Sigmoid colon (tissue), 7 donors: ENCODE measurements at places on chromosomes 1 and 21. TPM values are rescaled to one million over a fixed set of nuclear protein-coding genes. Genes with fewer than 3 reads are reported as not detected.

- DNase-seq: no peak
Measured at GRCh38 chr1:109762039-109762585, 1.6 kb downstream of the EPS8L3 start.

The RYR2 gene
- total RNA-seq: 6.1 TPM

GRCh38 chr1:34005309-34005708, 141.4 kb downstream of the HMGB4 start:
- no peak for DNase-seq

The AHCTF1 gene
- total RNA-seq: 61.8 TPM

DNA sequence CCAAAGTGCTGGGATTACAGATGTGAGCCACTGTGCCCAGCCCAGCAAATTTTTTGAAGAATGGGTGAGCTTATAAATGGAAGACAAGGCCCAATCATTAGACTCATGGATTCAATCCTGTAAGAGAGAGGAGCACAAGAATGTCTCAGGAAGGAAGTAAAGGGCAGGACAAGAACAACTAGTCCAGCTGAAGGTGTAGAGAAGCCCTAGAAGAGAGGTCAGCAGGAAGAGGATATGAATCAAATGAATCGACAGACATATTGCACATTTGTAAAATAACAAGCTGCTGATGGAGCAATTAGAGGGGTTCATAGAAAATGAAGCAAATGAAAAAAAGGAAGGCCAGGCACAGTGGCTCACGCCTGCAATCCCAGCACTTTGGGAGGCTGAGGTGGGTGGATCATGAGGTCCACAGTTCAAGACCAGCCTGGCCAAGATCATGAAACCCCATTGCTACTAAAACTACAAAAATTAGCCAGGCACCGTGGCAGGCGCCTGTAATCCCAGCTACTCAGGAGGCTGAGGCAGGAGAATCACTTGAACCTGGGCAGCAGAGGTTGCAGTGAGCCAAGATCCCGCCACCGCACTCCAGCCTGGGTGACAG, 74.9 kb downstream of the MIS18A start:
- DNase-seq: no peak

GRCh38 chr1:179953974-179954492, 577 bp upstream of the CEP350 start:
- DNase-seq: peak; percentile 65

DNA sequence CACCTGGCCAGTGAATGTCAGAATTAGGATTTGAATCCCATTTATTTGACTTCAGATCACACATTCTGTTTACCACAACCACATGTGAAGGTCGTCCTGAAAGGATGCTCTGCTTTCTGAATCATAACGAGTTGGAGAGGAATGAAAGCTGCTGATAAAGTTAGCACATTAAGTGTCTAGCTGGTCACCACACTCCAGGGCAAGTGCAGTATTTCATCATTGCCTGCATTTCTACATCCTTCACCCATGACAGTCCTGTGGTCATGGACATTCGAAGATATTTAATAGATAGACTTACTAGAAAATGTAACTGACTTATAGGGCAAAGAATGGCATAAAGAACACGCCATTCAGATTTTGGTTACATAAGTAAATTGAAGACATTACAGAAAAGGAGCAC, 52.7 kb upstream of the ST6GALNAC3 start:
- no peak for DNase-seq

- no peak for DNase-seq
Measured at GRCh38 chr21:44524414-44525371, 15.3 kb downstream of the KRTAP10-1 start.

DNA sequence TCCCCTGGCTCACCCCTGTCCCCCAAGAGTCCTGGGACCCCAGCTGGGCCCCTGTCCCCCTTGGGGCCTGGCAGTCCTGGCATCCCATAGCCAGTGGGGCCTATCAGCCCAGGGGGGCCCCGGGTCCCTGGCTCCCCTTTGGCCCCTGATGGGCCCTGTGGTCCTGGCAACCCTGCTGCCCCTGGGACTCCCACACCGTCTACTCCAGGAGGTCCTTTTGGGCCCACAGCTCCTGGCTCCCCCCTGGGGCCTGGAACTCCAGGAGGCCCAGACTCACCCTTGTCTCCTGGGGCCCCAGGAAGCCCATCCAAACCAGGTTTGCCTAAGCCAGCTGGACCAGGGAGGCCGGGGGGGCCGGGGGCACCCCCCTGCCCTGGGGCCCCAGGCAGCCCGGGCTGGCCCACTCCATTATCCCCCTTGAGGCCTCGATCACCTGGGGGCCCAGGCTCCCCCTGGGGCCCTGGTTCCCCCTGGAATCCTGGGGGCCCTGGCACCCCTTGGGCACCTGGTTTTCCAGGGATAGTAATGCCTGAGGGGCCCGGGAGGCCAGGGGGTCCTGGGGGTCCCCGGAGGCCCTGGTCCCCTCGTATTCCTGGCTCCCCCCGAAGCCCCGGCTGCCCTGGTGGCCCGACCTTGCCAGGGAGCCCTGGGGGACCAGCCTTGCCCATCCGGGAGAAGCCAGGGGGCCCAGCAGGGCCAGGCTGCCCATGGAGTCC, 10.1 kb downstream of the ADPRS start:
- DNase-seq: no peak

The BEST4 gene
- total RNA-seq: not detected

The LRRN2 gene
- total RNA-seq: 14.7 TPM
